HCT116 (cell line): ENCODE measurements at places on chromosomes 2 and 18. TPM values are rescaled to one million over a fixed set of nuclear protein-coding genes. Genes with fewer than 3 reads are reported as not detected.

OTOF gene
- 0.10 TPM for total RNA-seq

DNA sequence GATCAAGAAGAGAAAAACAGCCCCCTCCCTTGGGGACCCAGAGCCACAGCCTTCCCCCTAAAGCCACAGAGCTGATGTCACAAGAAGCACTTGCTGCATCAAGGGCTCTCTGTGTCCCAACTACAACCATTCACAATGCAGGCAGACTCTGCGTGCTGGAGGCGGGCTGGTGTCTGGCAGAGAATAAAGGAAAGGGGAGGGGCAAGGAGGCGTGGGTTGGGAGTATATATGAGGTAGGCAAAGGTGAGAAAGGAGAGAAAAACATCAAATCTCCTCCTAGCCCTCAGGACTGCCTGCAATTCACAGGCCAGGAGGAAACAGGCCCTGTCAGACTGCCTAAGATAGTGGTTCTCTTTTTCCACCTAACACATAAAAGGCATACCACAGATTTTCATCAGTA lies 48.8 kb upstream of the IHH start:
- H3K27ac ChIP-seq, result no peak overlapping the region
- no peak overlapping the region for H3K4me3 ChIP-seq
- no peaks in the 10 kb centered on the region for H3K4me1 ChIP-seq
- no peaks in the 10 kb centered on the region for H3K36me3 ChIP-seq

GRCh38 chr2:78417355-78417754 lies 608.1 kb upstream of the REG3G start:
- no peak for DNase-seq
- H3K36me3 ChIP-seq, result no peaks in the 10 kb centered on the region
- no peaks in the 10 kb centered on the region for H3K27me3 ChIP-seq
- H3K4me1 ChIP-seq, result no peaks in the 10 kb centered on the region

RAD51AP2 gene
- total RNA-seq, result 0.10 TPM
